ENCODE measurements at places on chromosomes 7 and 10.

GRCh38 chr7:116948934-116949333, 4.4 kb upstream of the ST7 start:
- no peak for DNase-seq

DNA sequence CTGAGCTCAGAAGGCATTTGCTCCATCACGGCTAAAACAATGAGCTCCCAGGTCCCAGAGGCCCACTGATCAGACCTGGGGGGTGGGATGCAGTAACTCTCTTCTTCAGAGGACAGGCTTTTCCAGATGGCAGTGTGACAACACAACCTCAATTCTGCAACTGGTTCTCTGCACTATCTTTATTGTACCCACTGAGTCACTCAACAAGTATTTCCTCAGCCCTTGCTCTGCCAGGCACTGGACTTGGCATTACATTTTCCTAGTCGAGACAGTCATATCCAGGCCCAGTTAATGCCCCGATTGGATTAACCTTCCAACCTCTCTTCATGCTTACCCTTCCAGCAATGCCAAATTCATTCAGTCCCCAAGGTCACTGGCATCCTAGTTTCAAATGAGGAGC, 72.6 kb downstream of the JAZF1 start:
- DNase-seq: no peak

DNA sequence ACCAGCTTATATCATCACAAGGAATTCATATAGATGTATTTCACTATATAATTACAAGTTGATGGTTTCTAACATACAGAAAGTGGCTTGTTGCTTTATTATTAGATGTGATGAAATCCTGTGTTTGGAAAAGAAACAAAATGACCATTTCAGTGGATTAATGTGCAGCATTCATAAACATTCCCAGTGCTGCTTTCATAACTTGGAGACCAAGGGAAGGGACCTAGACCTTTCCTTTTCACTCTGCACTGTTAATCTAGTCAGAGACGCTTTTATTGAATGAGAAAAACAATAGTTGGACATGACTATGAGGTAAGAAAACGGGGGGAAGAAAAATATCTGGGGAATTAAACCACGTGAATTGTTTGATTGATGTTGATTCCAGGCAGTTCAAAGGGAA, 160.0 kb downstream of the HDAC9 start:
- no peak for DNase-seq

DNA sequence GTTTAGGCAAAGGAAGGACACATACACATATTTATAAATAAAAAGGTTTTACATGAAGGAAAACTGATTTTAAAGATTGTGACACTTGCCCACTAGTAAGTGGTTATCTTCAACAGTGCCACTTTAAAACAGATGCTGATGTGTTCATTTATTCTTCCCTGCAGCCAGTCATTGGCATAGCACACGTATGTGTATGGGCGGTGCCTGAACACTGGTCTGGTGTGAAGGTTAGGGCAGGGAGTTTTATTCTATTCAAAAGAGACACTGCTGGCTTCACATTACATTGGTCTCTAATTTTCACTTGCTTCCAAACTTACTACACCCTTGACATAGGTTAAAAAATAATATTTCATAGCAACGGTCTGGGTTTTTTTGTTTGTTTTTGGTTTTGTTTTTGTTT, 57.9 kb downstream of the NOD1 start:
- DNase-seq: no peak

DNA sequence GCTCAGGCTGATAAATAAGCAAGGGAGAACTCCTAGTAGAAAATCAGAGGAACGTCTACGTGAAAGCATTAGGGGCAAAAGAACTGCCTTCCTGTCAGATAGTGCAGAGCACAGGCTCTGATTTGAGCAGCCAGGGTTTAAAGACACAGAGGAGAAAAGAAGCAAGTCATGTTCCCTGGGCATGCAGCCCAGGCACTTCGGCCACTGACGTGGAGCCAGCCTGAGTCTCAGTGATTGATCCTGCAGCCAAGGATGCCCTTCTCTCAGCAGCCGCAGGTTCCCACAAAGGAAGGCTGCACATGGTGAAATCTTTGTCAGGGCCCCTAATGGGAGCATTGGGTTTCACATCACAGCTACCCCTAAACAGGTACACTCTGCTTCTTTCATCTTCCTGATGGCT, 161.7 kb upstream of the HPS1 start:
- DNase-seq: no peak
